Stimulated activated CD4-positive, alpha-beta T cell treated with anti-CD3 and anti-CD28 coated beads, Interleukin-12 subunit alpha, Interleukin-12 subunit beta, amount 100 ng/mL, for 4 hours (primary cell): ENCODE measurements at places on chromosomes 13 and 19.

DNA sequence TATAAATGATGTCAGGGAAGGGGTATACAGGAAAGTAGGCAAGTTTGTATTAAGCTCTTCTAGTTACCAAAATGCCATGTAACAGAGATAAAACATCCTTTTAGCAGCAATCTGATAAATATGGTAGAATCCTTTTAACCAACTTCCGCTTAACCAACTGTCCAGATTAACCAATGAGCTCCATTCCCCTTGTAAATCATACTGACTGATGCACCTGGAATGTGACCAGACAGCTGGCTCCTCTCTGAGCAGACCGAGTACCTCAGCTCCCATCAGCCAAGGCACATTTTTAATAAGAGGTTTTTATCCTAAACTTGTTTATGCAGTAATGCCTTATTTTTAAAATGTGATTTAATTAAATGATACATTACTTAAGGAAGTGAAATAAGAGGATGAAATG is 66.4 kb downstream of the KLF12 start:
- no peak for DNase-seq

GRCh38 chr13:49052813-49053212 is 77.1 kb downstream of the FNDC3A start:
- DNase-seq, result no peak

- no peak for DNase-seq
These were observed 2.7 kb downstream of the C2CD4C start for GRCh38 chr19:406135-406781.

DNA sequence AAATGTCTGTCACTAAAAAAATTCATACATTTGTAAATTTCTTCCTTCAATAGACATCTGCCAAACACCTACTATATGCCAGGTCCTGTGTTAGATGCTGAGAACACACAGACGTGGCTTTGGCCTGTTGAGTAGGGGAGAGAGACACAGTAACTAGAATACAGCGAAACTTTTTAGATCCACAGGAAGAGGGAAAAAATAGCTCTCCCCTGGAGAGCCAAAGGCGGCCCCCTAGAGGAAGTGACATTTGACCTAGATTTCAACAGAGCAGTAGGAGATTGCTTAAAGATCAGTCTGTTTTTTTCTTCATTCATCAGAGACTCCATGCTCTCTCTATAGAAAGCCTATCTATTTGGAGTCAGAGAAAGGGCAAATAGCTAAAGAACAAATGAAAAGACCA is 11.3 kb downstream of the LCP1 start:
- no peak for DNase-seq

DNA sequence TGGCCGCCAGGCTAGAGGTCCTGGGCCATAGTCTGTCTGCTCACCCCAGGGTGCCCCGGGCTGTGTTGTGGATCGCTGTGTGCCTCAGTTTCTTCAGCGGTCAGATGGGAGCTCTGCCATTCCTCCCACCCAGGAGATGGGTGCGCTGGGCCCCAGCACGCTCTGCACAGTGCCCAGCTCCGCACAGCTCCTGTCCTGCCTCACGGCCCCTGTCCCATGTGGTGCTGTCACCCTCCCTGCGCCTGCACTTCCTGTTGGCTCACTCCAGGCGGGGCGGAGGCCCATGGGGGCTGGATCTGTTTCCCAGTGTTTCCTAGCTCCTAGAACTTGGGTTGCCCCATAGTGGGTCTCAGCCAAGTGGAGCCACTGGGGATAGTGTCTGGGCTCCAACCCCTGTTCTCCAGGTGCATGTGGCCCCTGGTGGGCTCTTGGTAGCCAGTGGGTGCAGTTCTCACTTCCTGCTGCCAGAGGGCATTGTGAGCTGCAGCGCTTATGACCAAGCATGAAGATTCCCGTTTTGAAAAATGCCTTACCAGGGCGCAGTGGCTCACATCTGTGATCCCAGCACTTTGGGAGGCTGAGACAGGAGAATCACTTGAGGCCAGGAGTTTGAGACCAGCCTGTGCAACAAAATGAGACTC is 69.8 kb downstream of the KDM4B start:
- DNase-seq, result no peak

GRCh38 chr19:32063601-32064000 is 281.8 kb upstream of the ZNF507 start:
- no peak for DNase-seq

DNA sequence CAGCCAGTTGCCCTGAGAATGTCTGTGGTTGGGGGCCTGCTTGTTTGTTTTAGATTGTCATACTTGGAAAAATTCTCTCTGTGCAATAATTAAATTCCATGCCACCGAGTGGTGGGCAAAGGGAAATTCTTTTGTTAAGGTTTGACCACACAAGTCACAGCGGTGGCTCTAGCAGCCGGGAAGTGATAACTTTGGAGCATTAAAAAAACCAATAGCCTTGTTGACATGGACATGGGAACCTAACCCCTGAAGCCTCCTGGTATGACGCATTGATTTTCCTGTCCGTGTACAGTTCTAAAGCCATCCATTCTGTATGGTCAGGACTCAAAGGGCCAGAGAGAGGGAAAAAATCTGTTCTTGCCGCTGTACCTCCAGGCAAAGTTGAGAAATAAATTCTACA is 384.9 kb upstream of the ZNF507 start:
- no peak for DNase-seq

DNA sequence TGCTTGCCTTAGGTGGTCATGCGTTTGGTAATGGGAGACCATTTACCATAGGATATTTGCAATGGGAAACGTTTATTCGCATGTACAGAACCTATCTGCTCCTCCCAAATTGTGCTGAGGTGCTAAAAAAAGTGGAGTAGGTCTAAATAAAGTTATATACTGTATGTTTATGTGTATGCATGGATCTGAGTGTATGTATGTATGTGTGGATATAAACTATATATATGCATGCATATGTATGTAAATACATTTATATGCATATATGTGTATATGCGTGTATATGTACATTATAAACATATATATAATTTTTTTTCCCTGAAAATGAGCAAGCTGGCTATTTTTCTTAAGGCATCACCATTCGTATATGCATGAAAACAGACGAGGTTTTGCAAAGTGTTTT is 95.9 kb downstream of the HS6ST3 start:
- no peak for DNase-seq

DNA sequence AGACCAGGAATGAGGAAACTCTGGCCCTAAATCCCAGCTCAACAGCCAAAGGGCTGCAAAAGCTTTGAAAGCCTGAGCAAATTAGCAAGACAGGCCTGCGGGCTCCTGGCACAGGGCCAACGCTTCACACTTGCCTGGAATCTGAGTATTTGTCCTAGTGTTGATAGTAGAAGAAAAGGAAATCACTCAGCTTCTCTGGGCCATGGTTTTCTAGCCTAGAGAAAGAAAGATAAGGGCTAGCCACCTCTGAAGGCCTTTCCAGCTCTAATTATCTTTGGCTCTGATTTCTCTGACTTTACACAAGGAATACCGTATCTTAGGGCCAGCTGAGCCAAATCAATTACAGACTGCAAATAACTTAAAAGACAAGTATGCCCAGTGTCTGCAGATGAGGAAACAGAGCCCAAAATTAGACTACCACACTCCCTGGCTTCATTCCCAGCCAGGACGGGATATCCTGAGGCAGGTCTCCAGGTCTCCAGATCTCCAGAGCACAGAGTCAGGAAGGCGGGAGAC is 69.6 kb downstream of the STK24 start:
- no peak for DNase-seq

GRCh38 chr19:50599427-50599826 is 31.2 kb upstream of the LRRC4B start:
- DNase-seq, result no peak

DNA sequence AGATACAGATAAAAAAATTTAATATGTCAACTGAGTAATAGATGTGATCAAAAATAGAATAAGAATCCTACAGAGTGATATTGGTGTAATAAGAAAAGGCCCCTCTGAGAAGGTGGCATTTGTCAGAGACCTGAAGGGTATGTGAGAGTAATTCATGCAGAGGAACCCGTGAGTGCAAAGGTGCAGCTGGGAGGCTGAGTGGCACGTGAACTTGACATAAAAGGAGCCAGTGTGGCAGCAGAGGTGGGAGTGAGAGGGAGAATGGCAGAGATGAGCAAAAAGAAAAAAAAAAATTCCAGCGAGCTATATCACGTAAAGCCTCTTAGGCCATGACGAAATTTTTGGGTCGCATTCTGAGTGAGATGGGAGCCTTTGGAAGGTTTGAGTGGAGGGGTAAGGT is 588.9 kb downstream of the KCTD12 start:
- DNase-seq, result no peak

DNA sequence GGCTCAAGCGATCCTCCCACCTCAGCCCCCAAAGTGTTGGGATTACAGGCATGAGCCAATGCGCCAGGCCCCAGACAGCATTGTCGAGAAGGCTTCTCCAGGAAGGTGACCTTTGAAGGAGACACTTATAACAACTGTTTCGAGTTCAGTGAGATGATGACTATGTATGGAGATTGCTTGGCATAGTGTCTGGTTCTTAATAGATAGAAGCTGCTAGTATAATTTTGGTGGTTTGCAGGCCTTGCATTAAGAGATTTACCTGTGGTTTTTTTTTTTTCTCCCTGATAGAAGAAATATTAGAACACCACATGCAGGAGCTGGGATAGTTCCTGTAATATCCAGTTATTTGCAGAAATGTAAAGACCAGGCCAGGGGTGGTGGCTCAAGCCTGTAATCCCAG is 3.7 kb downstream of the MARCHF2 start:
- no peak for DNase-seq

DNA sequence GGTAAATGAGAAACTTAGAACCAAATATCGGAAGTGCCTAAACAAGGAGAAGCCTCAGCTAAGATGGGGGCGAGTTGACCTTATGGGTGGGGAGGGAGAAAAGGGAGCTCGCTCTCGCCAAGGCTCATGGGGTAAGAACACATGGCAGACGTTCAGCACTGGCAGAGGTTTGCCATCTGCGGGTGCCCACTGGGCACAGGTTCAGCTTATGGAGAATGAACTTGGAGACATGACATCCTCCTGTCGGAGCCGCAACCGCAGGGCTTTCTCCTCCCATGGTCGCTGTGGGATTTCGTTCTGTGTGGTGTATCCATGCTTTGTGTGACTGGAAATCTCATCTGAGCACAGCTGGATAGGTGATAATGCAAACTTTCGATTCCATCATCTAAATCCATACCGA is 36.1 kb upstream of the PEPD start:
- no peak for DNase-seq

DNA sequence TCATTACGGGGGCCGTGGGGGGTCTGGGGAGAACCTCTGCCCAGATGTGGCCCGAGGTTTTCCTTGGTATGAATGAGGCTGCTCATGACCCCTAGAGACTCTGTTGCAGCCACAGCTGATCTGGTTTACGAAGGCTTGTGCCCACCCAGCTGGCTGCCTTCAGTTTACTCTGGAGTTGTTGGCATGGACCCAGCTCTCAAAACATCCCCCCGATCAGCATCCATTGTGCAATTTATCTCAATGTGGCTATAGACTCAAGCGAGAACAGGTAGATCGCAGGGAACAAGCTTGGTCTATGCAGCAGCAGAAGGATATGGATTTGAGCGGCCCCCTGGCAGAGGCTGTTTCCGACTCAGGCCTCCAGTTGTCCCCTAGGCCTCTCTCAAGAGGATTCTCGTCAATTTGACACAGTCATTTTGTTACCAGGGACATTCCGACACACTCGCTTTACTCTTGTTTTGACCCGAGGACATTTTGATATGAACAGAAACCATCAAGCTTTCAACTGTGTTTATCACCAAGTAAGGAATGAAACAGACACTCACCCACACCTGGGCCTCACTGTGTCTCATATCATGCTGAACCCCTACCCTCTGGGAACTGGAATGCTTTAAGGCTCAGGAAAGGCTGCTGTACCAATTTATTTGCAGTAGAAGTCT is 161.5 kb downstream of the KATNAL1 start:
- DNase-seq, result no peak

DNA sequence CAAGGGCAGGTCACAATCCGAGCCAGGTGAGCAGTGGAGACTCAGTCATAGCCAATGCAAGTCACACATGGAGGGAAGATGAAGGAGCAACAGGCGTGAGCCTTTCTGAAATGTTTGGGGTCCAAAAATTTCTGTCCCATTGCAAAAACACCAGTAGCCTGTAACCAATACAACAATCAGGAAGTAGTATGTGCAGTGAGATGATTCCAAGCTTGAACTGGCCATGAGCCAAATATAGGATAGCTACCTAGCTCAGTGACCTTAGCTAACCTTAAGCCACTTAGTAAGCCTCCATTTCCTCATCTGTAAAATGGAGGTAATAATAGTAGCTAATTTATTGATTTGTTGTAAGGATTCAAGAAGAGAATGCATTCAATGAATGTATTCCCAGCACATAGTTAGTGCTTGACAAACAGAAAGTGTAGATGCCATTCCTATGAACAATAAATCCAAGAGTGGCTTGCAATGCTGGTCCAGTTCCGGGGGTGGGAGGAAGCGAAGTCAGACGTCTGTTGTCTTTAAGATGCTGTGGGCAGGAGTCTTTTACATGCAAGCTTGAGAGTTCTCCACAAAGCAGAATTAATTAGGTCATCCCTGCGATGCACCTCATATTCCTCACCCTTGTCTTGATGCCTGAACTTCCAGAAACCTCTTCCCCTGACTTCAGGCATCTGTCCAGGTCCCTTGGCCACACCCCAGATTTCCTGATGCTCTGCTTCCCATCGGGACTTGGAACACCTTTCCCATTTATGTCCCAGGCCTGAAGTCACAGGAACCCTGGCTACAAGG is 195.7 kb upstream of the UBL3 start:
- no peak for DNase-seq

GRCh38 chr19:5112681-5113575 is 144.0 kb downstream of the KDM4B start:
- DNase-seq, result no peak
